ENCODE measurements at places on chromosomes 11 and 22.
A peak's percentile ranks its signal among the peaks of the same experiment; 100 is the strongest.

DNA sequence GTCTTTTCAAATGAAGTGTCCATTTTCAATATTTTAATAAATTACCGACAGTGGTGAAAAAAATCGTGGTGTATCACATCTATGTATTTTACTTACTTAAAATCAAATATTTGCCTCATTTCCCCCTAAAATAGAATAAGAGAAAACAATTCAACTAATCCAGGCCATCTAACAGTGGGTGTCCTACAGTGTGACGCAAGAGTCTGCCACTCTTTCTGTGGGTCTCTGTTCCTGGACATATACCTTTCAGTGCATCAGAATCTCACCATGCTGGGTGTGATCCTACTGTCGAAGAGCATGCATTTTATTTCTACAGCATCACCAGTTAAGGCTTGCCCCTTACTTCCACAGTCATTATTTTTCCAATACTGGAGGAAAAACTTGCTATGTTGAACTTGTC lies 111.2 kb downstream of the CD44 start:
- DNase-seq, result no peak

DNA sequence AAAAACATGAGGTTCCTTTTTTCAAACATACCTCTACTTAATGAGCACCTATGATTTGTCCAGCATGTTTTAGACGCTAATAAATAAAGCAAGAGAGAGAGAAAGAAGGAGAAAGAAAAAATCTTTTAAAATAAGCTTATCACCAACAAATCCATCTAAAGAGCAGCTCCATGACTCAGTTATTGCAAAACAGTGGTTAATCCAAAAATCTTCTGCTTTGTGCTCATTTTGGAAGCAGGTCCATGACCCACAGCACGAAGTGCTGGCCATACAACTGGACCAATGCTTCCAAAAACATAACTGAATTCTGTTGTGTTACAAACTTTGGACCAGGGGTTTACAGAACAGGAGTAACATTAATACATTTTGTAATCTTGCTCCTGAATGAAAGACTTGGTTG lies 696.6 kb downstream of the KCNA4 start:
- DNase-seq, result no peak

DNA sequence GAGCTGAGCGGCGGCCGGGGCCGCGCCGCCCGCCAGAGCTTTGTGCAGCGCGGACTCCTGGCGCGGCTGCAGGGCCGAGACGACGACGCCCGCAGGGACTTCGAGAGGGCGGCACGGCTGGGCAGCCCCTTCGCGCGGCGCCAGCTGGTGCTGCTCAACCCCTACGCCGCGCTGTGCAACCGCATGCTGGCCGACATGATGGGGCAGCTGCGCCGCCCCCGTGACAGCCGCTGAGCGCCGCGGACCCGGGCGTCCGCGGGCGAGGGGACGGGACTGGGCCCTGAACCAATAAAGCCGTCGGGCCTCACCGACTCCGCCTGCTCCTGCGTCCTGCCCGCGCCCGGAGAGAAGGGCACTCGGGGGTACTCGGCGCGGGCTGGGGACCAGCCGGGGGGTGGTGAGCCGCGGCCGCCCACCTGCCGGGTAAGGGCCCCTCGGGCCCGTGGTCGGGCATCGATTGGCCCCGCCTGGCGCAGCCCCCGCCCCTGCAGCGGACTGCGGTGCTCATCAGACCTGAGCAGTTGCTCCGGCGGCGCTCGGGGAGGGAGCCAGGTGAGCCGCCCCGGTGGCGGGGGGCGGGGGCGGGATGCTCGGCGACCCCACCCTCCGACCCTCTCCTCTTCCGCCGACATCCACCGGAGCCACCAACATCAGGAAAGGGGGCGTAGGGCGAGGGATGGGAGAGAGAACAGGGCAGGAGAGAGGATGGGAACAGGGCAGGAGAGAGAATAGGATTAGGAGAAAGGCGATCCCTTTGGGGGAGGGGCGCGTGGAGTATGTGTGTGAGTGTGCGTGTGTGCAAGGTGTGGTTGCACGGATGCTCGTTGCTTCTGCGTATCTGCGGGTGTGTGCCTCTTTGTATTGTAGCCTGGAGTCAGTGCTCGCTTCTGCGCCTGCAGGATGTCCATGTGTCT lies at the start of gene TMEM25:
TSS of gene TMEM25 (plus strand) at position 510 of the 914 bp plus-strand sequence. CDS start 610 bp downstream, outside the sequence.
- peak; percentile 39 for DNase-seq

GRCh38 chr11:131957875-131958274 lies 587.5 kb downstream of the NTM start:
- DNase-seq, result no peak

- DNase-seq, result no peak
Observed at GRCh38 chr11:80860632-80861031, 1419.8 kb upstream of the TENM4 start.

DNA sequence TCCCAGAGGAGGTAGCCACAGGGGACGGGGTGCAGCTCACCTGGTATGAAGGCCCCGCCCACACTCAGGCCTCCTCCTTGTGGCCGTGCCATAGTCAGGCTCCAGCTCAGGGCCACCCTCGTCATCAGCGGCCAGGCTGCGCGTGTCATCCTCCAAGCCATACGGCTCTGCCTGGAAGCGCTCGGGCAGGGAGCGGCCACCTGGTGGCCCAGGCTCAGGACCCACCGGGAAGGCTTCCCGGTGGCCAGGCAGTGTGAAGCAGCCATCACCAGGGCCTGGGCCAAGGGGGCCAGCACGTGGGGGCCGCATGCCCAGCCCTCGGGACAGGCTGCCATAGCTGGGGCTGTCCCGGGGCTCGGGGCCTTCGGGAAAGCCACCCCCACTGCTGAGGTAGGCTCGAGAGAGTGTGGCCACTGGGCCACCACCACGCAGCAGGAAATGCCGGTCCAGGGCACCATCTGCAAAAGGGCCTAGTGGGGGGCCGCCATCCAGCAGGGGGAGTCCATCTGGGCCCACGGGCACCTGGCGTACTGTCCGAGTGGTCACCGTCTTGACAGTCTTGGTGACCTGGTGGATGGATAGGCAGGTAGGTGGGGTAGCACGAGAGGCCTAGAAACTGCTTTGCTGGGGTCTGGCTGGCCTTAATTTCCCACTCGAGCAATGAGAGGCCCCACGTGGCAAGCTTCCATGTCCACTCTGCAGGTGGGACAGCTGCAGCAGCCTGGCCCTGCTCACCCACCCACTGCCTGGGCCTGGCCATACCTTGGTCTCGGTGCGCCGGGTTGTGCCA lies 35.3 kb downstream of the ARVCF start:
- DNase-seq, result no peak

GRCh38 chr11:130209954-130210854 lies 50.6 kb downstream of the ST14 start:
- DNase-seq, result no peak

GRCh38 chr22:35971456-35972119 lies 57.0 kb downstream of the RBFOX2 start:
- DNase-seq, result no peak

Data from stimulated activated CD8-positive, alpha-beta memory T cell treated with anti-CD3 and anti-CD28 coated beads, Interleukin-12 subunit alpha, Interleukin-12 subunit beta, amount 100 ng/mL, for 1 hour (primary cell).